ENCODE measurements at places on chromosomes 2 and 18.

DNA sequence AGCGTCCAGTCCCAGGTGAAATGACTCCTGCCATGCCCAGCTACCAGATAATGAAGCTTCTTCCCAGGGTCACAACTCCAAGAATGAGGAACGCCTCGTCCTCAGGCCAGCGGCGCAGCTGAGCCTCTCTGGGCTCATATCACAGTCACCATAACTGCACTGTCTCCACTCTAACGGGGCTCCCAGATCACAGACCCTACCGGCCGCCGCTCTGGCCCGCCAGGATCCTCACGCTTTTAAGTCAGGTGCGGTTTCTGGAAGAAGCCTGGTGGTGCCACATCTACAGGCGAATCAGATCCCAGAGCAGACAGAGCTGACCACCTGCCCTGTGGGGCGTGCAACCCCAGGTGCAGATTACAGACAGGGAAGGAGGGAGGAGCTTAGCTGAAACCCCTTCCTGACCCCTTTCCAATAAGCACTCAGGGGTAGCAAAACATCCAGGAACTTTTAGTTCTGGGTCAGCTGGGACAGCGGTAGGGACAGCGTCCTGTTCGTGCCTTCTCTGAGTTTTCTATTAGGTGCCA, 3.7 kb upstream of the ACKR3 start:
- DNase-seq, result no peak

DNA sequence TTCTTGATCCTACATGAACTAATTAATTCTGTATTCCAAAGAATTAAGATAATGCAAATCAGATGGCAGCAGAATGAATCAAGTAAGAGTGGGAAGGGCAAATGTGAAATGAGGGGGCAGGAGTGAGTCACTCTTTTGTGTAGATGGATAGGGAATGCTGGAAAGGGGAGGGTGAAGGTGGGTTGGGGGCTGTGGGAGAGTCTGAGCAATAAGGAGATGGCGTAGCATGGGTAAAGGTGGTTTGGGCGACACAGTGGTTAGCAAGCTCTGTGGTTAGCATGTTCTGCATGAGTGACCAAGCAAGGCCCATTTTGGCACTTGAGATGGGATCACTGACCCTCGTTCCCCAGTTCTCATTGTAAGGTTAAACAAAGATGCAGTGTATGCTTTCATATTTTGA, 20.4 kb downstream of the GPD2 start:
- no peak for DNase-seq

DNA sequence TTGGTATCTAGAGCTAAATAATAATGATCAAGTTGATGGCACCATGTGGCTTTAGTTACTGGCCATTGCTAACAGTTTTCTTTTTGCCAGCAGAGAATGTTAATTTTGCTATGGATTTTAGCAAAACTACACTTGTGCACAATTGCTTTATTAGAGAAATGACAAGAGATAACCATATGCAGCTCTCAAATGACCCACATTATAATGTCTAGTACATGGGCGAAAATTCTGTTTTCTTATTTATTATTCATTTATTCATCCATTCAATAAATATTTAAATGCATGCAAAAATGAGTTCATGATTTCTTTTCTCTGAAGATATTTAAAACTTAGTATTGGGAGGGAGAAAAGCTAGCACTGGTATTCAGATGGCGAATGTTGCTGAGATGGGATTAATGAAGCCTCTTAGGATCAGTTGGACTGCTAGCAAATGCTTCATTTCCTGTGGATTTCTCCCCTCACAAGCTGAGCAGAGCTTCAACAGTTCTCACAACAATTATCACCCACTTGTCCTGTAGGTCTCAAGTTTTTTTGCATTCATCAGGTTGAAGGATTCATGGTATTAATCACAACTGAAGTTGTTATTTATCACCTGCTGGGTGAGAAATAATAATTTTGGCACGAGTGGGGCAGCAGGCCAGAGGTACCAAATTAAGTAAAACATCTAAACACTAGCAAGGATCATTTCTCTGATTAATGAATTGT, 95.2 kb downstream of the MTX2 start:
- DNase-seq, result no peak

DNA sequence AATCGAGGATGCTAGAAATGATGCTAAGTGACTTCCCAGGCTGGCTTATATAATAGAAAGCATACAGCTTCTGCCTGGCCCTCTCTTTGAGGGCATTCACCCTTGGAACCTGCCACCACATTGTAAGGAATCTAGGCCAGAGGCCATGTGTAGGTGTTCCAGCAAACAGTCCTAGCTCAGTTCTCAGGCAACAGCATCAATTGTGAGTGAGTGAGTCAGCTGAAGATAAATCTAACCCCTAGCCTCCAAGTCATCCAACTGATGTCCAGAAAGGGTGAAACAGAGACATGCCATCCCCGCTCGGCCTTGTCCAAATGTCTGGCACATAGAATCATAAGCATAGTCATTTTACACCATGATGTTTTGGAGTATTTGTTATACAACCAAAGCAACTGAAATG, 324.3 kb upstream of the KLHL14 start:
- DNase-seq, result no peak

- DNase-seq, result peak; percentile 7
Observed at GRCh38 chr2:239943571-239943970, 81.6 kb downstream of the NDUFA10 start.

GRCh38 chr2:160338901-160339685, 139.0 kb upstream of the ITGB6 start:
- peak; percentile 68 for DNase-seq

- no peak for DNase-seq
Observed at GRCh38 chr2:168622559-168622958, 166.5 kb downstream of the CERS6 start.

GRCh38 chr2:175383286-175383685, 201.8 kb upstream of the ATP5MC3 start:
- no peak for DNase-seq

DNA sequence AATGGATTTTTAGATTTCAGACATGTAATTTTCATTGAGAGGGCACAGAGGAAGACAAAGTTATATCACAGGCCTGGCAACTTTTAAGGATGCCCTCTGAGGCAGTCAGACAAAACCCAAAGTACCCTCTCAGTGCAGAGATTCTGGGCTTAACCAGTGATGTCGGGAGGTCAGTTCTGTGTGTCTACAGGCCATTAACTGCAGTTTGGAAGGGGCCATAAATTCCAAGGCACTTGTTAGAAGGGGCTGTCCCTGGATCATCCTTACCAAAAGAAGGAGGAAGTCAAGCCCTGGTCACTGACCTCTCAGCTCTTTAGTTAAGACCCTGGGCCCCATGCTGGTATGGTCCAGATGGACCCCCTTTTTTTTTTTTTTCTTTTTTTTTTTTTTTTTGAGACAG, 60.7 kb downstream of the LRRFIP1 start:
- DNase-seq, result no peak

DNA sequence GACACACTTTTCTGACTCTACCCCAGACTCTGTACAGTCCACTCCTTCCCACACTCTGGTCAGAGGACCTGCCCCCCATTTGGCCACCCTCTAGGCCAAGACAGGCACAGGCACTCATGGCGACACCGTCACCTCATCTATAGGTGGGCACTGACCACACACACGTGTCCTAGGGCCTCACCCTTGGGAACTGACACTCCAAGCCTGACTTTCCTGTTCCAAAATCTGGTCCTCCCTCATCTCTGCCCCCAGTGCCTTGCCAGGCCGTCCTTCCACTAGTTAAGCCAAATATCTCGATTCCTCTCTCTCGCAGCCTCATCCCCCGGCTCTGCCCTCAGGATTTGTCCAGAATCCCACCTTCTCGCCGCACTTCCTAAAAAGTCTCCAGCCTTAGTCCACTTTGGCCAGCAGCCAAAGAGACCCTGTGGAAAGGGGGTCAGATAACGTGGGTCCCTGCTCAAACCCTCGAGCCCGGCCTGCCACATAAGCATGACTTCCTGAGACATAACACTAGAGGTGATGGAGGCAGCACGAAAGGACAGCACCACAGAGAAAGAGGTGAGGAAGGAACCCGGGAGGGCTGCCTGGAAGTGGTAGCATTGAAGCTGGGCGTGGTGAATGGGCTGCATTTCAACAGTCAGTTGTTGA, 105.8 kb upstream of the OTOS start:
- DNase-seq, result peak; percentile 37

GRCh38 chr18:2256577-2256976, 314.7 kb downstream of the METTL4 start:
- DNase-seq, result no peak

DNA sequence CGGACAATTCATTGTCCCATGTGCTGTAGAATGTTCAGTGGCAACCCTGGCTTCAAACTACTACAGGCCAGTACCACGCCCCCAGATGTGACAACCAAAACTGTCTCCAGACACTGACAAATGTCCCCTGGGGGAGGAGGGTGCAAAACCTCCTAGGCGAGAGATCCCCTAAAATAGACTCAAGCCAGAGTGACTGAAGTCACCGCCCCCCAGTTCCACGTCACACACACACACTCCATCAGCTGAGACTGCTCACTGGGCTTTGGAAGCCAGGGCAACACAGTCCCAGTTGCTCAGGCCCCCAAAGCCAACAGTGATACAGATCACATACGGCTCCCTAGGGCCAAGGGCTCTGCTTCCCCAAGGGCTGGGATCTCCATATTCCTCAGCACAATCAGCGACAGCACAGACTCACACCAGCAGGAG, 19.1 kb downstream of the HDAC4 start:
- DNase-seq, result no peak

DNA sequence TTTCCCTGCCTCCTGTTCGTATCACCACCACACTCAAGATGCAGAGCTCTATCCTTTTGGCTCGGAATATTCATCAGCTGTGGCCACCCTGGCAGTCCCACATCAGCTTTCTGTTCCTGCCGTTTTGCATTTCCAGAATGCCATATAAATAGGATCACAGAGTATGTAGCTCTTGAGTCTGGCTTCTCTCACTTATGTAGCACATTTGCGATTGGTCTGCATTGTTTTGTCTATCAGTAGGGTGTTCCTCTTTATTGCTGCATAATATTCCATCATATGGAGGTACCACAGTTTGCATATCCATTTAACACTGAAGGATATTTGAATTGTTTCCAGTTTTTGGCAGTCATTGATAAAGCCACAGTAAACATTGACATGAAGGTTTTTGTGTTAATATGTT, 104.6 kb downstream of the SH3RF3 start:
- no peak for DNase-seq

DNA sequence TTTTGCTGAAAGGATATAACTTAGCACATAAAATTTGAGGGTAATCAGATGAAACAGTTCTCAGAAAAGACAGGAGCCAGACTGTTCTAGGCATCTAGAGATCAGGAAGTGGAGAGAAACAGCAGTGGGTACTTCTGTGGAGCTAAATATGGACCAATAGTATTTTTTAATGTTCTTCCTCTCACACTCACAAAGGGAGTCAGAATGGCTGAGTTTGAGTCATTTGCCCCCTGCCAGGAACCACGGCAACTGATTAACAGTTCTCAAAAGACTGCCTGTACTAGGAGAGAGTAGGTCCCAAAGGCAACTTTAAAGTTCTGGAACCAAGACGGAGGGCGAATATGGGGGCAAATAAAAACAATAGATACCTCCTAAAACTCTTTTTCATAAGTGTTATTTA, 107.5 kb downstream of the GULP1 start:
- DNase-seq, result no peak

DNA sequence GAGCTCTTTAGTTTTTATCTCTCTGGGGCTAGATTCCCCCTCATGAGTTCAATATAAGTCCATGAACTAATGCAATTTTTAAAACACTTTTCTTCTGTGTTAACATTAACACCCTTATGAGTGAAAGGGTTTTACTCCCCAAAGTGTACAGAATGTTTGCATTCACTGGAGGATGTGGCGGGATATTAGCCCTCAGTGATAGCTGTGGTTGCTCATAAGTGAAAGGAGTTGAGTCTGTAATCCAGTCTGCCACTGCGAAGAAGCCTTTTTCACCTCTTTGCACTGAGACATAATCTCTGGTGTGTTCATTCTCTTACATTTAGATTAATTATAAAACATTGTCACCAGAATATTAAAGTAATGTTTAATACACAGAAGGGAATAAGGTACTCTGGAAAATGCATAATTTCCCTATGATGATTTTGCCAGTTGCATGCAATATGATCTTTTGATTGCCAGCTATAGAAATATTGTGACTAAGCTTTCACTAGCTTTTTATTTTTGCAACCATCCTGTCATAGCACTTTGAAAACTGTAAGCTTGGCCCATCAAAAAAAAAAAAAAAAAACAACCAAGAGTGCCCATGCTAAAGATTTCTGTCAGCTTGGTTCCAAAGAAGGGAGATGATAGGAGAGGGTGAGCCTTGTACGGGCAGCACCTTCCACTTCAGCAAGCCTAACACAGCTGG, 113.2 kb downstream of the BCL11A start:
- DNase-seq, result no peak

DNA sequence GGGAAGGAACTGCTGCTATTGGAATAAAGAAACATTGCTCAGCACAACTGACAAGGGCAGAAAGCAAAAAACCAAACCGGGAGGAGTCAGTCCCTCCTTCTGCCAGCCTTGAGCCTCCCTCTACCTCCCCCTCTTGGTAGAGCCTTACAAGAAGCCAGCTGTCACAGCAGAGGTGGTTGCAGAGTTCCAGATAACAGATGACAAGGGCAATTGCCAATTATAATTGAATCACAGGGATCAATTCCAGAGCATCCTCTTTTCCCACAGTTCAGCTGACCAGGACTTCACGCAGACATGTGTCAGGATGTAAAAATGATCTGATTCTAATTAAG, 548.2 kb upstream of the LRRTM1 start:
- DNase-seq, result no peak

GRCh38 chr2:218259099-218259961, 1.5 kb upstream of the GPBAR1 start:
- no peak for DNase-seq

- DNase-seq, result no peak
Observed at GRCh38 chr2:17879137-17879912, 858 bp downstream of the KCNS3 start.

GRCh38 chr2:230849633-230850357, 14.9 kb upstream of the ITM2C start:
- no peak for DNase-seq

DNA sequence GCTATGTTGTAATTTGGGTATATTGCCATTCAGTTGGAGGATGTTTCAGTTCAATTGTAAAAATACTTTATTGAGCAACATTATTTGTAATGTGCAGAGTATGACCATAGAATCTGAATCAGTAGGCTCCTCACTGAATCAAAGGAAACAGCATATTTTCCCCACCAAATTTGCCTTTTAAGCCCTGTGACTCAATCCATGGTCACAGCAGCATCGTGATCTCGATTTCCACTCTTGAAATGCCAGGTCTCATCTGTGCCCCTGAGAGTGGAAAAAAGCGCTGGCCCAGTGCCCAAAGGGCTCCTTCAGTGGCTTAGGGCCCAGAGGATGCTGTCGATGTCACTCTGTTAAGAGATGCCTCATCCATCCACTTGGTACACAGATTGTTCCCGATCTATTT, 57.5 kb downstream of the FHOD3 start:
- no peak for DNase-seq

- DNase-seq, result no peak
Observed at GRCh38 chr2:98378196-98378595, 31.9 kb downstream of the CNGA3 start.

DNA sequence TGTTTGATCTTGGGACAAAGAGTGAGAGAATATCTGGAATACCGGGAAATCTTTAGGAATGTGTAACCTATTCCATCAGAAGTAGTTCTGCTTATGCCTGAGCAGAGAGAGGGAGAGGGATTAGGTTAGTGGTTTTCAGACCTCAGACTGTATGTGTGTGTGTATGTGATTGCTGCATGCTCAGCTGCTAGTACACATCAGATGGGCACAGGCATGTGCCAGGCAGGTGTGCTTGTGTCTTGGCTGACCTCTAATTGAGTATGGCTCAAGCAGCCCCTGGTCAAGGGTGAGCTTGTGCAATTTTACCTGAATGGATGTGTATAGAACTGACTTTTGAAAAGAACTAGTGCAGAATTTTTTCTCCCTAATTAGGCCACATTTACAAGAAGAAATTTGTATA, 91.2 kb downstream of the INSIG2 start:
- DNase-seq, result no peak
